ENCODE measurements at places on chromosomes 16 and 17.
A peak's percentile ranks its signal among the peaks of the same experiment; 100 is the strongest.

GRCh38 chr17:45336390-45337182 lies 19.8 kb upstream of the MAP3K14 start:
- no peak for DNase-seq

GRCh38 chr16:57380671-57381462 lies 8.6 kb downstream of the CX3CL1 start:
- DNase-seq: no peak

GRCh38 chr17:37225465-37225864 lies 150.3 kb upstream of the C17orf78 start:
- no peak for DNase-seq

GRCh38 chr16:57072616-57073275 lies 19.6 kb upstream of the CPNE2 start:
- no peak for DNase-seq

DNA sequence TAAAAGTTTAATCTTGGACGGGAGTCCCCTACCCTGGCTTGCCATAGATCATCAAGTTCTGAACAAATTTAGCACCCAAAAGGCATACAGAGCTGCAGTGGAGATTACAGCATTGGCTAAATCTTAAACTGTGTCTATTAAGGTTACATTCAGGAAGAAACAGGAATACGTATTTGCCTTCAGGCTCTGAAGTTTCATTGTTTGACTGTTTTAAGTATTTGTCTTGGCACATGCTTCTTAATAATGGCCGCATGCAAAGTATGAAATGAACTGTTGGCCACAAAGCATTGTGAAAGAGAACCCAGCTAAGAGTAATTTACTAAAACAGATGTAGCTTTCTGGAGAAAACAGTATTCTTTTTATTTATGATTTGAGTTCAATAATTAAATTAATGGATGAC lies 63.9 kb upstream of the CNEP1R1 start:
- DNase-seq: no peak

- DNase-seq: no peak
Observed at GRCh38 chr16:87032554-87032953, 284.6 kb downstream of the C16orf95 start.

GRCh38 chr17:76384987-76385891 lies 830 bp downstream of the SPHK1 start:
- no peak for DNase-seq

- DNase-seq: no peak
Observed at GRCh38 chr17:52532373-52532772, 373.9 kb upstream of the CA10 start.

DNA sequence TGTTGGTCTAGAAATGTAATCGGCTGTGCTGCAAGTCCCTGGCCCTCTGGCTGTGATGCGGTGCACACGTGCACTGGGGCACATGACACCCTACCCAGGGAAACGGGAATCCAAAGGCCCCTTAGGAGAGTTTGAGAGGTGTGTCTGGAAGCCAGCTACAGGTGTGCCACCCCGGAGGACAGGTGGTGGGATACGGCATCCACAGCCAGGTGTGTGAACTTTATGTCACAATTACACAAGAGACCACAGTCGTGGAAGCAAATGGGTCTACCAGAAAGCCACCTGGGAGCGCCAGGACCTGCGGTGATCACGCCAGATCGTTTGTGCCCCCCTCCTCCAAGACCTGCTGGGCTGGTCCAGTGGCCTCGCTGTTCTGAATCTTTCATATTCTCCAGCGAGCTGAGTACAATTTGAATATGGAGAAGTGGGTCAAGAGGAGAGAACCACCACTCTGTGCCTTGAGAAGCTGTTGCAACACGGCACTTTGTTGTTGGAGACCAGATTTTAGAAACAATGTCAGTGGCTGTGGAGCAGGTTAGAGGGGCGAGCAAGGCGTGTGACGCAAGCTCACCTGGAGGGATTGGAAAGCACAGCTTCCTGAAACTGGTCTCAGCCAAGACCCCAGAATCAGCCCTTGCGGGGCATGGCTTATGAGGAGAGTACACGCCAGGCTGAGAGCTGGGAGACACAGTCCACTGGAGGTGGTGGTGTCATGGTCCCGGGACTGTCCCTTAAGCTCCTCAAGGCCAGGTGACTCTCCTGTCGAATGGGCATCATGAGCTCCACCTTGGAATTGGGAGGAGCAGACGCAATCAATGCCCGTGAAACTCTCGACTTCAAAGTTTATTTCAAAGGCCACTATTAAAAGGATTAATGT lies 37.4 kb downstream of the COX4I1 start:
- DNase-seq: no peak

- no peak for DNase-seq
Observed at GRCh38 chr17:58730937-58731336, 24.7 kb upstream of the PPM1E start.

- DNase-seq: no peak
Observed at GRCh38 chr16:88118376-88118775, 167.1 kb downstream of the BANP start.

GRCh38 chr17:73231395-73231794 lies 30.3 kb downstream of the CPSF4L start:
- DNase-seq: no peak

GRCh38 chr16:8950580-8951077 lies 13.1 kb downstream of the USP7 start:
- DNase-seq: no peak

DNA sequence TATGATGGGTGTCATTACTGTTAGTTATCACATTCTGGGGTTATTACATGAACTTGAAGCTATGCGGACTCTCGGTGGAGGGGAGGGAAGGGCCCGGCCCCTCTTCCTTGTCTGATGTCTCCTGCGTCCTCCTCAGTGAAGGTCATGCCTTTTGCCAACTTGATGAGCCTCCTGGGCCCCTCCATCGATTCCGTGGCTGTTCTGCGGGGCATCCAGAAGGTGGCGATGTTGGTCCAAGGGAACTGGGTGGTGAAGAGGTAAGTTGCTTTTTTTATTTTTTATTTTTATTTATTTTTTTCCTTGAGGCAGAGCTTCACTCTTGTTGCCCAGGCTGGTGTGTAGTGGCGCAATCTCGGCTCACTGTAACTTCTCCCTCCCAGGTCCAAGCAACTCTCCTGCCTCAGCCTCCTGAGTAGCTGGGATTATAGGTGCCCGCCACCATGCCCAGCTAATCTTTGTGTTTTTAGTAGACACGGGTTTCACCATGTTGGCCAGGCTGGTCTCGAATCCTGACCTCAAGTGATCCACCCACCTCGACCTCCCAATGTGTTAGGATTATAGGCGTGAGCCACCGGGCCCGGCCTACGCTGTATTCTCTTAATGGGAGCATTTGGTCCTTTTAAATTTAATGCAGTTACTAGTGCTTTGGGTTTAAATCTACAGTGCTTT lies 21.6 kb downstream of the POLR3E start:
- DNase-seq: no peak

DNA sequence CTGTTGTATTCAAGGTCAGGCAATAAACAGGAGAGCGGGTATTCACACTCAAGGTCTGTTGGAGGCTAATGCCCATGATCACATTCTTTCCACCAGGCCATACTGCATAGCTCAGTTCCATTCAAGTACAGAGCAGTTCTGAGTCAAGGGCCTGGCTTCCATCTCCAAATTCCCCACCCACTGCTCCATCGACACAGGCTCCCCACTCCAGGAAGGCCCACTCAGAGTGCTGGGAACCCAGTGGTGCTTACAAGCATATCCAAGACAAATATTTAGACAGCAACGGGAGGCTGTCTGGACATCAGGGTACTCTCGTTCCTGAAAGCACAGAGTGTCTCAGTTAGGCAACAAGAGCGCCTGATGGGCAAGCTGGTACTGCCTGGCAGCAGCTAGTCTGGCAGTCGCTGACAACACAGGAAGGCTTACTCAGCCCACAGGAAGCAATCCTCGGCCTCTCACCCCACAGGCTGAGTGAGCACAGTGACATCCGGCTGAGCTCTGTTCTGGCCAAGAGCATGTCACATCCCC lies 40.9 kb downstream of the RFFL start:
- peak; percentile 37 for DNase-seq

Measured in CMK (cell line).